ENCODE measurements at places on chromosomes 4 and X.

DNA sequence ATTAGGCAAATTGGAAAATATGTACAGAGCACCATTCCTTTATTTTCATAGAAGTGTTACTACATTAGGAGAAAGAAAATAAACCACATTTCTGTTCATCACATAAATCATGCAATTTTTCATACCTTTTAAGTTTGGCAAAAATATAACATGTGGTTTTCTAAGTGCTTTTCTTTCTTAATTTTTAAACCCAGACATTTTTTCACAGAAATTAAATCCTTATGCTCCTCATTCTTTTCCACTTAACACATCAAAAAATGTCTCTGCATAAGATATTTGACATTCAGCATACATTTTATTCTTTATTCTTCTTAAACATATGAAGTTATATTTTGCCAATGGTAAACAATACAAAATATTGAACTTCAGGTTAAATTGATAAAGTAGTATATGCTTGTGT is 826.6 kb upstream of the SLIT2 start:
- DNase-seq, result no peak

DNA sequence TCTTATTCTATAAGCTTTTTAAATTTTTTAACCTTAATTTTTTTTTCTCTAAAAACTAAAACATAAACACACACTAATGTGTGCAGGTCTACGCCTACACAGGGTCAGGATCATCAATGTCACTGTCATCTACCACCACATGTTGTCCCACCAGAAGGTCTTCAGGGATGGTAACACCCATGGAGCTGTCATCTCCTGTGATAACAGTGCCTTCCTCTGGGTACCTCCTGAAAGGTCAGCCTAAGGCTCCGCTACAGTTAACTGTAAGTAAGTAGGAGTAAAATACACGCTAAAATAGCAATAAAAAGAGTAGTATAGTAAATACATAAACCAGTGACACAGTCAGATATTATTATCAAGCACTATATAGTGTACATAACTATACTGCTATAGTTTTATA is 45.9 kb upstream of the GPRIN3 start:
- no peak for DNase-seq

- DNase-seq, result no peak
These were observed 4.0 kb downstream of the LAP3 start for GRCh38 chr4:17580969-17581368.

- DNase-seq, result no peak
These were observed 23.5 kb downstream of the RAB40A start for GRCh38 chrX:103495786-103496185.

DNA sequence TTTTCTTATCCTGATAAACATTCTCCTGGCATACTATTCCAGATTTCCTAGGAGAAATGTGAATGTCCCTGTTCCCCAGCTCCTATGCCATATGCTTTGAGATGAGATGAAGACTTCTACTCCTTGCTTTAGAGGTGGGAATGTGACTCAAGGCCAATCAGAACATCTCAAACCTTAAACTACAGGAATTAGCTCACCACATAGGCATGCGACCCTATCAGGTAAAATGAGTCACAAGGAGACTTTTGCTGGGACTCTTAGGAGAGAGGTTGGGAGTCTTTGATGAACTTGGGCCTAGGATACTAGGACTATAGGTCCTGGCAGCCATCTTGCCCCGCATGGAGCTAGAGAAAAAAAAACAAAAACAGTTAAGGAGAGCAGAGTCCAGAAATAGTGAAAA is 5.8 kb upstream of the USO1 start:
- no peak for DNase-seq

GRCh38 chrX:133676344-133677122 is 261.2 kb upstream of the GPC4 start:
- no peak for DNase-seq

DNA sequence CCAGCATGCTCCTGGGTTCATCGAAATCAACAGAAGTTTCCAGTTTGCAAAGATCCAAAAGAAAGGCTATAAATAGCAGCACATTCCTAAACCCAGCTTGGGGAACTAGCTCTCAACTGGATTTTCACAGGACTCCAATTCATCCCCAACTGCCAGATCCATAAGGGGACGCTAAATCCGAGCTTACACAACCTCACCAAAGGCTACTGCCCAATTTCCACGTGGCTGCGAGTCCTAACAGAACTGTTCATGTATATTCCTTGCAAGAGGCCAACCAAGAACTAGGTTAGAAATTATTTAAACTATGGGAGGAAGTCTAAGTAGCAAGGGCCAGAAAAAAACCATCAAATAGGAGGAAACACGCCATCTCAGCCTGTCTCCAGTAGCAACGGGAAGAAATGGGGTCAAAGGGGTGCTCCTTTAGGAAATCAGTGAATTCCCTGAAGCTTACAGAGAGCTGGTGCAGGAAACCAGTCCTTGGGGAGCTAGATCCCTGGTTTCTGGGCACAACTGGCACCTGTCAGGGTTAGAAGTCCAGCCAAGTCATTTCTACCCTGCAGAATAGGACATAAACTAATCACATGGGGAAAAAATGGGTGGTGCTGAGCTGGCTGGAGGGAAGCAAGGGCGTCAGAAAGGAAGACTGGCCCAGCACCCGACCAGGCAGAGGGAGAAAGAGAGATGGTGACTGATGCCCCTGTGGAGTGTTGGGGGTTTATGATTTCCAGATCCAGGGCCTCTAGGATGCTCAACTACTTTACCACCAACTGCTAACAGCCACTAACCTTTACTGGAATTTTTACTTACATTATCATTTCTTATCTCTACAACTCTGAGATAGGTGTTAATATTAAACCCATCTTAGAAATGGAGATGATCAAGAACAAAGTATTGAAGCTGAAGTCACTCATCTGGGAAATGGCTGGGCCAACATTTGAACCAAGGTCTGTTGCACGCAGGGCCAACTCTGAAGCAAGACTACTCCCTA is 20.5 kb downstream of the RELL1 start:
- DNase-seq, result no peak

- no peak for DNase-seq
These were observed 151.0 kb downstream of the ANTXR2 start for GRCh38 chr4:79922011-79922410.

DNA sequence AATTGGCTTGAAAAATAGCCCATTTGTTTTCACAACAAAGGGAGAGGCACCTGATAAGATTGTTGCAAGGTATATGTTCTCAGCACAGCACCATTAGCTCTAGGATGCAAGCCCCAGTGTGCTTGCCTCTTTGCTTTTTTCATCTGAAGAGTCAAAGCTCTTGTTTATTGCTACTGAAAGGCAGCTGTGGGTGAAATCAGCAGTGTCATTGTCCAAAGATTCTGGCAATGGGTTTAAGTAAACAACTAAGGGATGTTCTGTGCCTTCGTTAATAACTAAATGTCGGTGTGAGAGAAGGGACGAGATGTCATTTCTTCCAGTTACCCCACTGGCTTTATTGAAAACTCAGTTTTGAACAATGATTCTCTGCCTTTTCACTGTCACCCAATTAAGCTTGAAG is 567.7 kb downstream of the KCNIP4 start:
- no peak for DNase-seq

GRCh38 chrX:17744896-17745523 is 7.7 kb downstream of the SCML1 start:
- no peak for DNase-seq

- no peak for DNase-seq
These were observed 68.6 kb downstream of the RXFP1 start for GRCh38 chr4:158590306-158590705.

DNA sequence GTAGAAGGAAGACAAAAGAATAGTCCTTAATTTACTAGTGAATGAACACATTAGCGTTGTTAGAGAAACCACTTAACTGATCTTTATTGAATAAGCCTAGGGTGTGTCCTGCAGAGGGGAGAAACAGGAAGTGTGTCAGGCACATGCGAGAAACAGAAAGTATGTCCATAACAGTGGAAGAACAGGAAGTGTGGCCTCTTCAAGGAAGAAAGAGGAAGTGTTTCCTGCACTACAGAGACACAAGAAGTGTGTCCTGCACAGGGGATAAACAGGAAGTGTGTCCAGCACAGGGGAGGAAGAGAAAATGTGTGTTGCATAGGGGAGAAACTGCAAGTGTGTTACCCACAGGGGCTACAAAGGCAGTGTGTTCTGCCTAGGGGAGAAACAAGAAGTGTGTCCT is 539.6 kb upstream of the PRKX start:
- no peak for DNase-seq

DNA sequence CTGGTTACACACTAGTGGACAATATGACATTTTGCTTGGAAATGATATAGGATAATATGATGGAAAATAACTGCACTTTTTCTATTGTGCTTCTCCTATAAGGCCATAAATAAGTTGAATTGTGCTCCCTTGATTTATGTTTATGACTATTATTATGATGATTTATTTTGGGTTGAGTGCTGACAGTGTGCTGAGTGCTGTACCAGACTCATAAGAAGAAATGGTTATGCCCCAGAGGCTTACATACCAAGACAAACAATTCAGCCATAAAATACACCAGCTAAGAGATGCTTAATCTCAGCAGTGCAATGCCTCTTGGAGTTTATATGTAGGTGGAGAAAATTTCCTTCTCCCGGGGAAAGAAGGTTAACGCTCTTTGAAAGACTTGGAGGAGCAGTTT is 199.8 kb upstream of the NOCT start:
- DNase-seq, result no peak

DNA sequence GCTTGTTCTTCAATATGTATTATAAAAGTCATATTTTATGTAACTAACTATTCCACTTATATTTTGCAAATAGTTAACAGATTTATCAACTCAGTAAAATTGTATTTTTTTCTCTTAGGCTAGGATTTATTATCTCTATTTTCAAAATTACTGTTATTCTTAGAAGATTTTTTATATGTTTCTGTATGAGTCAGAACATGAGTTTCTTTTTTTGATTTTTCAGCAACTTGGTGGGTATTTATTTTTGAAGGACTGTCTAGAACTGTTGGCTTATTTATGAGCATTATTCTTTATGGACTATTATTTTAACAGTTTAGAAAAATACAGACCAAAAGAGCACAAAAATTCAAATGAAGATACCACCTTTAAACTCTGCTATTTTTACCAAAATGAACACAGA is 6.8 kb downstream of the AIMP1 start:
- DNase-seq, result no peak

- no peak for DNase-seq
These were observed 10.6 kb downstream of the MSN start for GRCh38 chrX:65677954-65678469.

DNA sequence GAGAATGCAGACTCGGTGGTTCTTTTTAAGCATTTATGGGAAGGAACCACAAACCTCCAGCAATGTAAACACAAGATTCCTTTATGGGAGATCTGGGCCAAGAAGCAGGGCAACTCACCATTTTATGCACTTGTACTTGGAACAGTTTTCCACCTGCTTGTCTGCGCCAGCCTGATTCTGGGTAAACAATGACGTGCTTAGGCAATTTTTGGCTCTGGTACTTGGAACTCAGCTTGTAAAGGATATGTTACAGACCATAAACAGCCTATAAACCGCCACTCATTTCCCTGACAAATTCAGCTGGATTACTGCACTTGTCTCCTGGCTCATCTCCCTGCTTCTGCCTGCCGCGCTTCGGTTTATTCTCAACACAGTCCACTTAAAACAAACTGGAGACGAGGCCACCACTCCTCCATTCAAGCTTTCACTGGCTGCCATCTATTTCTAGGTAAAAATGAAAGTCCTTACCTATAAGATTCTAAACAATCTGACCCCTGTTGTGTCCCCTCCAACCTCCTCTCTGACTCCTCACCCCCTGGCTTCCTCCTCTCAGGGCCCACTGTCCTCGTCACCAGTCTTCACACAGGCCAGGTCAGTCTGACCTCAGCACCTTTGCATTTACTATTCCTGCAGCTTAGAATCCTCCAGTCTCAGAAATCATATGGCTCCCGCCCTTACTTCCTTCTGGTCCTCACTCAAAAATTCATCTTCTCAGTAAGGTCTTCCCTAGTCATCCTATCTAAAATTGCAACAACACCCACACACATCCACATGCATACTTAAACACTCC is 205.9 kb upstream of the GALNT7 start:
- DNase-seq, result no peak

DNA sequence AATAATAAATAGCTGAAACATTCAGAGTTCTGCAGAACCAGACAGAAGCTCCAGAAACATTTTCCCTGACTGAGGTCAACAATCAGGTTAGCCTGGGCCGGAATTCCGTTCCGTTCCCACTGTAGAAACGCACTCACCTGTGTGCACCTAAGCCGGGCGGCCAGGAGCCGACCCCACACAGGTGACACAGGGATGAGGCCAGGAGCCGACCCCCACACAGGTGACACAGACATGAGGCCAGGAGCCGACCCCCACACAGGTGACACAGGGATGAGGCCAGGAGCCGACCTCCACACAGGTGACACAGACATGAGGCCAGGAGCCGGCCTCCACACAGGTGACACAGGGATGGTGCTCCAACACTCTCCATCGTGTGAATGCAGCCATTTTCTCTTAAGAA is 21.9 kb downstream of the FAT1 start:
- DNase-seq, result no peak

DNA sequence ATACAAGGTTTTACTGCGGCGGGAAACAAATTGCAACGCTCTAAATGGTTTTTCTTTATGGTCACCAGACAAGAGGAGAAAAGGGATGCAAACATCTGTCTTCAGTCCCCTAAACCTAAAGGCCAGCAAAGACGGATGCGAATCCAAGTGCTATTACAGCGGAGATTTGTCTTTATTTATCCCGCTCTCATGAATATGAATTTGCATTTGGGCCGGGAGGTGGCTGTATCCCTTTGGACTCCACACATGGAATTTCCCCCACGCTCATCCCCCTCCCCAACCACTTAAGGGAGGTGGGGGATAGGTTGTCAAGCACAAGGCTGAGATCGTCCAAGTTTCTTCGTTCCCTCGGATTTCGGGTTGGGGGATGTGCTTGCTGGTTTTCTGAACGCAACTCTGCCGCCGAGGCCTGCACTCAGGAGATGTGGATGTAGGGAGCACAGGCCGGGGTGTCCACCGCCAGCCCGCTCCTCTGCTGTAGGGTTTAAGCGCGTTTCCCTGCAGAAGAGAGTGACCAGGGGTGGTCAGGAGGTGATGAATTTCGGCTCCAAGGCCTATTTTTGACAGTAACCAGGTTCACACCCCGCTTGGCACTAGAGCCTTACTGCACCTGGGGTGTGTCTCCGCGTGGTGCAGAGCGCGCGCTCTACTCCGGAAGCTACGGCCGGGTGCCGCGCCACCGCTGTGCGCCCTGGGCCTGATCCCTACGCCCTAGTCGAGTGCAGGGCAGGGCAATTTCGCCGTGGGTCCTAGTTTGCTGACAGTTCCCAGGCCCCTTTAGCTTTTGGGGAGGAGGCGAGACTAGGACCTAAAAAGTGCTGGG is 2.3 kb upstream of the PHOX2B start:
- no peak for DNase-seq
